ENCODE measurements at places on chromosomes 4 and X. TPM values are rescaled to one million over a fixed set of nuclear protein-coding genes. Genes with fewer than 3 reads are reported as not detected.

GPR119 gene
- not detected for total RNA-seq

RAB39B gene
- 0.69 TPM for total RNA-seq

ADGRL3 gene
- not detected for total RNA-seq

SCD5 gene
- 6.6 TPM for total RNA-seq

DMD gene
- not detected for total RNA-seq

KIT gene
- not detected for total RNA-seq

LRP2BP gene
- total RNA-seq, result 0.15 TPM

CDKL5 gene
- total RNA-seq, result 3.1 TPM

PDGFRA gene
- 0.40 TPM for total RNA-seq

SLC6A8 gene
- 12.5 TPM for total RNA-seq

TRIM75 gene
- total RNA-seq, result not detected

KLKB1 gene
- not detected for total RNA-seq

CXCR3 gene
- total RNA-seq, result 0.15 TPM

LEF1 gene
- not detected for total RNA-seq

NLGN3 gene
- total RNA-seq, result 1.3 TPM

IQCM gene
- total RNA-seq, result not detected

AVPR2 gene
- total RNA-seq, result not detected

DKC1 gene
- total RNA-seq, result 244 TPM

ADH1A gene
- not detected for total RNA-seq

CLNK gene
- not detected for total RNA-seq

TCP11X2 gene
- total RNA-seq, result not detected

CLCN4 gene
- total RNA-seq, result 3.6 TPM

ANXA10 gene
- 3.4 TPM for total RNA-seq

NR0B1 gene
- 26.6 TPM for total RNA-seq

MAGEA3 gene
- 2.7 TPM for total RNA-seq

COX7B gene
- total RNA-seq, result 546 TPM

PTTG2 gene
- not detected for total RNA-seq

SFRP2 gene
- not detected for total RNA-seq

SH2D1A gene
- total RNA-seq, result not detected

PRRG3 gene
- not detected for total RNA-seq

SHOX gene
- not detected for total RNA-seq

PCSK1N gene
- total RNA-seq, result 52.0 TPM

USP46 gene
- 7.7 TPM for total RNA-seq

IL2 gene
- not detected for total RNA-seq

TMPRSS11D gene
- total RNA-seq, result not detected

SNCA gene
- 0.74 TPM for total RNA-seq

ARR3 gene
- not detected for total RNA-seq

WNK3 gene
- total RNA-seq, result not detected

NPY1R gene
- total RNA-seq, result not detected

BTC gene
- total RNA-seq, result 1.3 TPM

ZNF732 gene
- not detected for total RNA-seq

CT45A1 gene
- not detected for total RNA-seq

GUCY1A1 gene
- not detected for total RNA-seq

SSX4B gene
- not detected for total RNA-seq

UGT2A3 gene
- total RNA-seq, result 0.07 TPM

GLRA2 gene
- not detected for total RNA-seq

APELA gene
- not detected for total RNA-seq

CT45A2 gene
- total RNA-seq, result not detected
